Tibial nerve (tissue), 4 donors: ENCODE measurements at places on chromosomes 5 and 9. TPM values are rescaled to one million over a fixed set of nuclear protein-coding genes. Genes with fewer than 3 reads are reported as not detected.

The TMC1 gene
- total RNA-seq: 0.30 TPM

The FOXD4L6 gene
- not detected for total RNA-seq

- H3K36me3 ChIP-seq: no peaks in the 10 kb centered on the region
- no peak overlapping the region for H3K4me3 ChIP-seq
- no peak for DNase-seq
- no peak overlapping the region for H3K27ac ChIP-seq
- no peaks in the 10 kb centered on the region for H3K27me3 ChIP-seq
Observed at GRCh38 chr9:98870782-98871557, 63.5 kb downstream of the GALNT12 start.

- H3K27me3 ChIP-seq: no peaks in the 10 kb centered on the region
- peaks cover 5% of the 10 kb centered on the region for H3K4me1 ChIP-seq
Observed at GRCh38 chr5:151126199-151126645, 31.4 kb downstream of the ANXA6 start.

DNA sequence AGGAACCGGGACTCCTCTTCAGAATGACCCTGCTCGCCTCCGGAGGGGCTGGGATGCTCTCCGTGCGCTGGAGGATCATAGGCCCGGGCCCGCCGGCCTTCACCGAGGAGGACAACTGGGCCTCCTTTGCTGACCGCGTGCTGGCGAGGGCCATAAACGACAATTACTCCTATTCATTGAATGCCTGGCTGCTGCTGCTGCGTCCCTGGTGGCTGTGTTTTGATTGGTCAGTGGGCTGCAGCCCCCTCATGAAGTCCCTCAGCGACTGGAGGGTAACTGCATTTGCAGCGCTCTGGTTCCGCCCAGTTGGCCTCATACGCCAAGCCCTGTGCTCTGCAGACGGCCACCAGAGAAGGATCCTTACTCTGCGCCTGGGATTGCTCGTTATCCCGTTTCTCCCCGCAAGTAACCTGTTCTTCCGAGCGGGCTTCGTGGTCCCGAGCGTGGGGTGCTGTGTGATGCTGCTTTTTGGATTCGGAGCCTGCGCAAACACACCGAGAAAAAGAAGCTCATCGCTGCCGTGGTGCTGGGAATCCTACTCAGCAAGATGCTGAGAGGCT, 16.6 kb downstream of the OR2V1 start:
- no peak overlapping the region for H3K27ac ChIP-seq
- no peak overlapping the region for H3K4me3 ChIP-seq
- peaks cover 63% of the 10 kb centered on the region for H3K27me3 ChIP-seq
- no peaks in the 10 kb centered on the region for H3K36me3 ChIP-seq

DNA sequence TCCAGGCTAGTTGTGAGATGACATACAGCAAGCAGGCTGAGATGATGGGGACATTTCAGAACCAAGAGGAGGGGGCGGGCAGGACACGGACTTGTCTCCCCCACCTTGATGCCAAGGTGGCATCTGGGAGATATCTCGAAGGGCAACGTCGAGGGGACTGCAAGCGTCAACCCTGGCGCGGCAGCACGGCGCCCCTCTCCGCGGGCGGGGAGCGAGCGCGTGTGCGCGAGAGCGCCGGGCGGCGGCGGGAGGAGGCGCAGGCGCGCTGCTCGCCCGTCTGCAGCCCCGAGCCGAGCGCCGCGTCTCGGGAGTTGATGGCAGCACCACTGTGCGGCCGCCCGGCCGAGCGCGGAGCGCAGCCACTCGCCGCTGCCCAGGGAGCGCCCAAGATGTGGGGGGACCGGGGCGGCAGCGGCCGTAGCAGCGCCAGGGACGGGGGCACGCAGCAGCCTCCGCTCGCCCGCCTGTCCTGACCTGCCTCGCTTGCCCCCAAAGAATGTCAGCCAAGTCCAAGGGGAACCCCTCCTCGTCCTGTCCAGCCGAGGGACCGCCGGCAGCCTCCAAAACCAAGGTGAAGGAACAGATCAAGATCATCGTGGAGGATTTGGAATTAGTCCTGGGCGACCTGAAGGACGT, at the start of gene PRR16:
Gene PRR16 (plus strand): TSS at position 310 of the 636 bp plus-strand sequence.
- no peaks in the 10 kb centered on the region for H3K36me3 ChIP-seq
- no peaks in the 10 kb centered on the region for H3K4me1 ChIP-seq
- no peak within 1 kb of the TSS for H3K27ac ChIP-seq
- DNase-seq: no peak

DNA sequence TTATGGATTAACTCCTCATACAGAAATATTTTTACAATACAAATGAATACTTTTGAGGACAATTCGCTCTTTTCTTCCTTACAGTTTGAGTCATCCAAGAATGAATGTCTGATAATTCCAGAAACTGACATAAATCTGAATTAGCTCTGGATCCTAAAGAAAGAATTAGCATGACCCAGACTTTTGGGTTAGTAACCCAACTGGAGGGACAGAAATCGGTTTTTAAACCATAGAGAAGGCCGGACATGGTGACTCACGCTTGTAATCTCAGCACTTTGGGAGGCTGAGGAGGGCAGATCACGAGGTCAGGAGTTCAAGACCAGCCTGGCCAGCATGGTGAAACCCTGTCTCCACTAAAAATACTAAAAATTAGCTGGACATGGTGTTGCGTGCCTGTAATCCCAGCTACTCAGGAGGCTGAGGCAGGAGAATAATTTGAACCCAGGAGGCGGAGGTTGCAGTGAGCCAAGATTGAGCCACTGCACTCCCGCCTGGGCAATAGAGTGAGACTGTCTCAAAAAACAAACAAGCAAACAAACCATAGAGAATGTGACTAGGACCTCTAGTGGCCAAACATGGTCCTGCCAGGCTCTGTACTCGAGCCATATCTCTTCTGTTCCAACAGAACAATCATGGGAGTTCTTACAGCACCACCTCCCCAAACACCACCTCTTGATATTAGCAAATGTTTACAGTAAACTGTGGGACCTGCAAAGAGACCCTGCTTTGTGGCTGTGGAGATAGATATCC, 44.8 kb downstream of the LURAP1L start:
- DNase-seq: no peak
- H3K4me1 ChIP-seq: no peaks in the 10 kb centered on the region
- H3K27me3 ChIP-seq: no peaks in the 10 kb centered on the region
- no peak overlapping the region for H3K27ac ChIP-seq
- H3K4me3 ChIP-seq: no peak overlapping the region

DNA sequence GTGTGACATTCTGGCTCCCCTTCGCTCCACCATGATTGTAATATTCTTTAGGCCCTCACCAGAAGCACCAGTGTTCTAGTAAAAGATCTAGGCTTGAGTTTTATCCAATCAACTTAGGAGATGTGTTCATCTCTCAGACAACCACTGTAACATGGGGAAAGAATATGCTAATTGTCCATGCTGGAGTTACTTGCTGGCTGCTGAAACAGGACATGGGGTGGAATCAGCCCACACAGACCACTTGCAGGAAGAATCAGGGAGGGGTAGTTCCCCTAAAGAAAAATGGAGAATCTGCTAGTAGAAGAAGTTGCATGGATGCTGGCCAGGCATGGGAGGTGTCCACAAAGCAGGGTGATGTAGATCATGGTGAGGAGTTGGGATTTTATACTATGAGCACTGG, 86.2 kb downstream of the FEM1C start:
- no peaks in the 10 kb centered on the region for H3K36me3 ChIP-seq
- H3K27me3 ChIP-seq: no peaks in the 10 kb centered on the region
- DNase-seq: no peak
- peak overlapping the region; percentile 11 for H3K27ac ChIP-seq
- H3K4me3 ChIP-seq: no peak overlapping the region

DNA sequence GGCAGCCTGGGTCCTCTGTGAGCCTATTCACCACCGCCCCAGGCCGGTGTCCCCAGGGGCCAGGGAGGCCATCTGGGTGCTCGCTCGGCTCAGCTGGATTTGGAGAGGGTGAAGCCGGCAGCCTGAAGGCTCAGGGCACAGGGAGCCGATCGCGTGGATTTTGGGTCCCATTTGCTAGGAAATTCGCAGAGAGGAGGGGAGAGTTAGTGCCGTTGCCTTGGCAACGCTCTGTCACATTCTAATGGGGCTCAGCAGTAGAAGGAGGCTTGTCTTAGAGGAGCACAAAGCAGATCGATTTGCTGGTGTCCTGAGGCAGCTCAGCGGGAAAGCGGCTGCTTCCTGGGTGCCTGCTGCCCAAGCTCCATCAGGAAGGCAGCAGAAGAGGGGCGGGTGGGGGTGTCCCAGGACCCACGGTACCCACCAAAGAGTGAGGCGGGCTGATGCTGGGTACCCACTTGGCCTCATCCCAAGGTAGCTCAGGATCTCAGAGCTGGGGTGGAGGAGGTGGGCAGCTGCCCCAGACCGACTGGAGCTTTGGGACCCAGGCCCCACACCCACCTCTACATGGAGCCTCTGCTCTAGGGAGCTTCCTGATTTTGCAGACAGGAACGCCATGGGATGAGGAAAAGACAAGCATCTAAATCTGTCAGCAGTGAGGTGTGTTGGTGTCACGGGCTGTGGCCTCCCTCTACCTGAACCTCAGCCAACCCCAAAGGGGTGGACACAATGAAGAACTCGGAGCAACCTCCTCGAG, 17.1 kb upstream of the OLFM1 start:
- peaks cover 43% of the 10 kb centered on the region for H3K27me3 ChIP-seq
- no peaks in the 10 kb centered on the region for H3K36me3 ChIP-seq
- no peak for DNase-seq
- no peak overlapping the region for H3K4me3 ChIP-seq
- H3K27ac ChIP-seq: no peak overlapping the region
- no peaks in the 10 kb centered on the region for H3K4me1 ChIP-seq

- no peaks in the 10 kb centered on the region for H3K27me3 ChIP-seq
- no peaks in the 10 kb centered on the region for H3K36me3 ChIP-seq
- no peak for DNase-seq
- no peak overlapping the region for H3K27ac ChIP-seq
Observed at GRCh38 chr5:136141561-136141960, 8.9 kb downstream of the SMAD5 start.

DNA sequence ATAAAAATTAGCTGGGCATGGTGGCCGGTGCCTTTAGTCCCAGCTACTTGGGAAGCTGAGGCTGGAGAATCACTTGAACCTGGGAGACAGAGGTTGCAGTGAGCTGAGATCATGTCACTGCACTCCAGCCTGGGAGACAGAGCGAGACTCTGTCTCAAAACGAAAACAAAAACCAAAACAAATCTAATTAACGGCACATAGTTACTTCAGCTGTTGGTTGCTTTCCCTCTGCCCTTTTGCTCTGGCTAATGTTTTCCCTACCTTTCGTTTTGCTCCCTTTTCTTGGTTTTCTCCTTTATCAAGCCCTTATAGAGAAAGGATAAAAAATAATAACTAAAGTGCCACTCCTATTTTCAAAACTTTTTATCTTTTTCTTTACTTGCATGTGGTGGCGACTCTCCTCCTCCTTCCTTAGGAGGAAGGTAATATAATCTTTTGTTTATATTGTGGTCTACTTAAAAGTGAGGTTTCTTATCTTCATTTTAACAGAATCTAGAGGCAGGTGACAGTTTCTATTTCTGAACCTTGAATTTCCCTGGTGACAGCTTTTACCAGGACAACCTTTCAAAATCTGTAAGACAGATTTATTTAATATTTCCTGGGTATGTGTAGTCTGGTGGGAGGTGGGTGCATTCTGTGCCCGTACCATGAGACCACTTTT, 125.4 kb downstream of the ARHGEF28 start:
- no peak for DNase-seq
- H3K36me3 ChIP-seq: no peaks in the 10 kb centered on the region
- H3K27me3 ChIP-seq: no peaks in the 10 kb centered on the region
- H3K4me1 ChIP-seq: peaks cover 6% of the 10 kb centered on the region
- H3K27ac ChIP-seq: peak overlapping the region; percentile 8

DNA sequence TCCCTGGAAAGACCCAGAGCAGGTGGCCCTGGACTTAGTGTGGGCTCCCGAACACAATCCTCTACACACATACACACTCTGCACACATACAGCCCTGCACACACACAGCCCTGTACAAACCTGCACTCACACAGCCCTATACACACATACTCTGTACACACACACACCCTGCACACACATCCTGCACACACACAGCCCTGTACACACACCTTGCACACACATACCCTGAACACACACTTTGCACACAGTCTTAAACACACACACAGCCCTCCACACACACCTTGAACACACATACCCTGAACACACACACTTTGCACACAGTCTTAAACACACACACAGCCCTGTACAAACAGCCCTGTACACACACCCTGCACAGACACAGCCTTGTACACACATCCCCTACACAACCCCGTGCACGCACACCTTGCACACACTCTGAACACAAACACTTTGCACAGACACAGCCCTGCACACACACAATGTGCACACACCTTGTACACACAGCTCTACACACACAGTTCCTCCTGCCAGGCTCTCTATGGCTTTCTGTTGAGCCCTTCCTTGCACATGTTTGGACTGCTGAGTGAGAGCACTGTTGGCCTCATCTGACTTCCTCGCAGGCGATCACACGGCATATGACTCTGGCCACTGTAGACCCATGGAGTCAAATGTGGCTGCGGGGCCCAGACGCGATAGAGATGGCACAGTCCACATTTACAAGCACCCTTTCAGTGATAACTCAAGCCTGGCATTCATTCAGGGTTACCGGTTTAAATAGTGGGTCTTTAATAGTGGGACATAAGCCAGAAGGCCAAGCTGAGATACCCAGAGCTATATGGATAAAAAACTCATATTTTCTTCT, 245.7 kb upstream of the IRX1 start:
- no peak overlapping the region for H3K27ac ChIP-seq
- H3K4me3 ChIP-seq: no peak overlapping the region
- H3K36me3 ChIP-seq: no peaks in the 10 kb centered on the region
- H3K4me1 ChIP-seq: no peaks in the 10 kb centered on the region

- H3K27ac ChIP-seq: no peak overlapping the region
- no peak for DNase-seq
- H3K4me3 ChIP-seq: no peak overlapping the region
- no peaks in the 10 kb centered on the region for H3K4me1 ChIP-seq
Observed at GRCh38 chr5:118705959-118706667, 282.2 kb downstream of the DTWD2 start.

DNA sequence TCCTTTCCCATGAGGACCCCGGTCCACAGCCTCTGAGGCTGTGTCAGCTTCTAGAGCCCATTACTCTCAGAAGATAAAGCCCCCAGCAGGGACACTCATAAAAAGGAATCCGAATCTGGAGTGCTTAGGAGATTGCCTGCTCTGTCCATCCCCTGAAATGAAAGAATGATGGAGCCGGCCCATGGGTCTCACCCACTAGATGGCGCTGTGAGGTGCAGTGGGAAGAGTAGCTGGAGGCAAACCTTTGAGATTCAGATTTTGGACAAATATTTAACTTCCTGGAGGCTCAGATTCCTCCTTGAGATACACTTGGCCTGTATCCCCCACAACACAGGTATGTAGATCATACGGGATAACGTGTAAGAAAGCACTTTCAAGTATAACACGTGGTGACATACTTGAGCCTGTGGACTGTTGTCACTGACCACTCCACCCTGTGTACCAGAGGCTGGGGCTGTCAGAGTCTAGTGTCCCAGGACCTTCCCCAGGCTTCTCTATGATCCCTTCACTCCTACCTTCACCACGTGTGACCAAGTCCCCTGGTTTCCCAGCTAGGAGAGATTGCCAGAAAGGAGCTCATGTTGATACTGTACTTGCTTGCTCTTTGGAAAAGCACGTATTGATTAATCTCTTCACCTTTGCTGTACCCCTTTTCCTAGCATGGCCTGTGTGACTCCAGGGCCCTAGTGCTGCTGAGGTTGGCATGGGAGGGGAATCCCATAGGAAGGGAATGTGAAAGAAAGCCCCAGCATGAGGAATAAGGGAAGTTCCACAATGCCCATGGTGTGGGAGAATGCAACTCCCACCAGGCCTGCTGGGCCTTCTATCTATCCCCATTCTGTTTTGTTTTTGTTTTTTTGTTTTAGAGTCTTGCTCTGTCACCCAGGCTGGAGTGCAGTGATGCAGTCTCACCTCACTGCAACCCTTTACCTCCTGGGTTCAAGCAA, 32.1 kb downstream of the TRMO start:
- H3K4me3 ChIP-seq: no peak overlapping the region
- no peaks in the 10 kb centered on the region for H3K36me3 ChIP-seq
- no peaks in the 10 kb centered on the region for H3K4me1 ChIP-seq
- no peaks in the 10 kb centered on the region for H3K27me3 ChIP-seq
- no peak overlapping the region for H3K27ac ChIP-seq
